Effector memory CD8-positive, alpha-beta T cell (primary cell): ENCODE measurements at places on chromosomes 5 and 9.

DNA sequence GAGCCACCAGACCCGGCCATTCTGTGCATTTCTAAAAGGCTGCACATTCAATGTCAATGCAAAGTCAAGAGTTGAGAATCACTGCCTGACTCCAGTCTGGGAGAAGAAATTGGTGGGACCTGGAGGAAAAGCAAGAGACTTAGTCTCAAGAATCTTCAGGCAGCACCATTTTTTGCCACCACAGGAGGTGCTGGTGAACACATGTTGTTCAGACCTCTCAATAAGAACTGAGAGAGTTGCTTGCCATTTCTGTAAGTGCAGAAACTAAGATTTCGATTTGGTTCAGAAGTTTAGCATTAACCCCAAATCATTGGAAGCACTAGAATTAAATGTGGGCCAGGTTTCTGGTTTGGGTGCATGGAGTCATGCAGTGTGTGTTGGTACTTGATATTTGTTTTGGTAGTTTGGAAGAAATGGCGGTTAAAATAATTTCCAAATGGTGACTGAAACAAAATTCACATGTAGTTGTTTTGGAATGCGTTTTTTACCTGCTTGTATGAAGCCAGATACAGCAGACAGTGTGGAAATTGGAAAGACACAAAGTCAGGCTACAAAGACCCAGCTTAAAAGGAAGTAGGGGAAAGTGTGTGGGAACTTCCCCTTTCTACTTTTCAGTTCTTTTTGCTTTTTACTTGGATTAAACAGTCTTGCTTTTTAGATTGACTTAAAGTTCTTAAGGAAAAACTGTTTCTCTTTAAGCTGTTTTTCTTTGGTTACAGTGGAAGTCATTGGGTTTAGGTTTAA, 20.4 kb downstream of the PDE8B start:
- H3K4me1 ChIP-seq: no peaks in the 10 kb centered on the region
- no peaks in the 10 kb centered on the region for H3K36me3 ChIP-seq
- H3K27me3 ChIP-seq: peaks cover 11% of the 10 kb centered on the region

GRCh38 chr9:113659740-113660139, 196.2 kb downstream of the RGS3 start:
- H3K4me3 ChIP-seq: no peak overlapping the region
- peaks cover 4% of the 10 kb centered on the region for H3K36me3 ChIP-seq
- DNase-seq: no peak
- peaks cover 48% of the 10 kb centered on the region for H3K27me3 ChIP-seq
- peaks cover 7% of the 10 kb centered on the region for H3K4me1 ChIP-seq
- H3K27ac ChIP-seq: no peak overlapping the region

GRCh38 chr5:56490971-56491468, 257.9 kb upstream of the ANKRD55 start:
- H3K4me3 ChIP-seq: no peak overlapping the region
- H3K36me3 ChIP-seq: no peaks in the 10 kb centered on the region
- no peak for DNase-seq
- no peaks in the 10 kb centered on the region for H3K4me1 ChIP-seq
- peaks cover 20% of the 10 kb centered on the region for H3K27me3 ChIP-seq

DNA sequence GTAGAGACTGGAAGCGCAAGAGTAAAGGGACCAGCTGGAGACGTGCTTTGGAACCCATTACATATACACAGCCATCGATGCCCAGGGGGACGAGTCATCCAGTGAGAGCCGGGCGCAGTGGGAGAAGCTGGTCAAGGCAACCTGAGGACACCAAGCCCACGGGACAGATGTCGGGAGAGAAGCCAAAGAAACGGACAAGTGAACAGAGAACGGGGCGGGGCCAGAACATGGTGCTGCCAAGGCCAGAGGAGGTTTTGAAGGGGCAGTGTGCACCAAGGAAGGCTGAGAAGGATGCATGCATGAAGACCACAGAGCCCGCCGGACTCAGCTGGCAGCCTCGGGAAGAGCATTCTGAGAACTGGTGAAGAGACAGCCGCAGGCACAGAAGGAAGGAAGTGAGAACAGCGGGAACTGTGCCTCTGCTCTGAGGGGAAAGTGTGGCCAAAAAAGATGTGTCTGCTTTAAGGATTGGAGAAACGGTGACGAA, 20.3 kb downstream of the CAMSAP1 start:
- no peaks in the 10 kb centered on the region for H3K27me3 ChIP-seq
- H3K4me1 ChIP-seq: peaks cover 65% of the 10 kb centered on the region
- DNase-seq: no peak
- peak overlapping the region; percentile 61 for H3K4me3 ChIP-seq
- peaks cover 11% of the 10 kb centered on the region for H3K36me3 ChIP-seq

- no peak for DNase-seq
- no peaks in the 10 kb centered on the region for H3K4me1 ChIP-seq
- H3K27ac ChIP-seq: no peak overlapping the region
Observed at GRCh38 chr9:138060881-138061280, 183.3 kb downstream of the CACNA1B start.

DNA sequence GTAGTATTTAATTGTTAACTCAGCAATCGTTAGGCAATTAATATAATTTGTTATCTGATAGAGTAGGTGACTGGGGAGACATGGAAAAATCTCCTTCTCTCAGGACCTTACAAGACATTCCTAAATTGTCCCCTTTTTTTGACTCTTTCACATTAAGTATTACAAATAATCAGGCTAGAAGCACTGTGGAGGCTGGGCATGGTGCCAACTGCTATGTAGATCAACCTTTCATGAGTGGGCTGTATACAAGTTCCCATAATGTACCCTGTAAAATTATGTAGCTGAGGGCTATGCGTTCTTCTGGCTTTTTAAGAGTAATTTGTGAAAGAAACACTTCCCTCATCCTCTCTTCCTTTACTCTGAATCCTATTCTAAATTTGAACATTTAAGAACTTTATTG, 140.2 kb downstream of the NFIB start:
- DNase-seq: no peak
- no peak overlapping the region for H3K4me3 ChIP-seq
- H3K36me3 ChIP-seq: no peaks in the 10 kb centered on the region
- no peak overlapping the region for H3K27ac ChIP-seq
- H3K4me1 ChIP-seq: no peaks in the 10 kb centered on the region

DNA sequence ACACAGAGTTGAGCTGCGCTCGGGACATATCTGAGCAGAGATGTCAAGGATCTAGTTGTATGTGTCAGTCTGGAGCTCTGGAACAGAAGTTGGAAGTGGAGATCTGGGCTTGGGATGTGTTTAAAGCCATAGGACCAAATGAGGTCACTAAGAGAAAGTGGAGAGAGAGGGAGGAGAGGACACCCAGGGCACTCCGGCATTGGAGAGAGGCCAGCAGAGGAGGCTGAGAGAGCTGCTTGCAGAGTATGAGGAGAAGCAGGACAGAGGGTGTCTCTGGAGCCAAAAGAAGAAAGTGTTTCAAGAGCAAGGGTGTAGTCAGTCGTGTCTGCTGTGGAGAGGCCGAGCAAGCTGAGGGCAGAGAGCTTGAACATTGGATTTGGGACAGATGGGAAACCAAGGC, 34.7 kb downstream of the ARHGEF37 start:
- peaks cover 7% of the 10 kb centered on the region for H3K27me3 ChIP-seq
- no peak overlapping the region for H3K4me3 ChIP-seq
- no peak for DNase-seq
- H3K36me3 ChIP-seq: no peaks in the 10 kb centered on the region
- H3K27ac ChIP-seq: no peak overlapping the region

- no peaks in the 10 kb centered on the region for H3K36me3 ChIP-seq
- no peaks in the 10 kb centered on the region for H3K4me1 ChIP-seq
- no peak overlapping the region for H3K27ac ChIP-seq
Observed at GRCh38 chr5:143714629-143715028, 97.3 kb upstream of the HMHB1 start.

DNA sequence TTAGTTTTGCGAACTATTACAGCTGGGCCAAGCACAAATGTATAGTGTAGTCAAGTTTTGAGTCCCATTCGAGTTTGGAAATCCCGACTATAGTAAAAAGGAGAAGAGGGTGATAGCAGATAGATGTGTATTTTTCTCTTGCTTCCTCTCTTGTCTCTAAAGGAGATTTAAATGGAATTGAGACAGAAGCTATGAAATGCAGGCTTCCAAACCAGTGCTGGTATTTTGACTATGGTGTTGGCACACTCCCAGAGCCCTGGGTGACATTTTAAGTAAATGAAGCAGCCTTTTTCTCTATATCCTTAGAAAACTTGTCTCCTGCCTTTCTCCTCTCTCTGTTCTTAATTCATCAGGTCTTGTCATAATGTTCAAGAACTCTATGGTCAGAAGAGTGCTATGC, 17.7 kb upstream of the AUH start:
- peaks cover 3% of the 10 kb centered on the region for H3K36me3 ChIP-seq
- H3K27ac ChIP-seq: no peak overlapping the region
- no peak overlapping the region for H3K4me3 ChIP-seq
- no peaks in the 10 kb centered on the region for H3K27me3 ChIP-seq
- peaks cover 8% of the 10 kb centered on the region for H3K4me1 ChIP-seq

GRCh38 chr9:25891527-25891926, 213.3 kb upstream of the TUSC1 start:
- no peaks in the 10 kb centered on the region for H3K4me1 ChIP-seq
- no peak overlapping the region for H3K27ac ChIP-seq
- no peak overlapping the region for H3K4me3 ChIP-seq
- H3K27me3 ChIP-seq: no peaks in the 10 kb centered on the region
- H3K36me3 ChIP-seq: no peaks in the 10 kb centered on the region
- no peak for DNase-seq

- H3K36me3 ChIP-seq: peaks cover 90% of the 10 kb centered on the region
- peak overlapping the region; percentile 93 for H3K27ac ChIP-seq
- no peak for DNase-seq
- peak overlapping the region; percentile 93 for H3K4me3 ChIP-seq
Observed at GRCh38 chr5:177432143-177432838, 5.8 kb downstream of the GRK6 start.

DNA sequence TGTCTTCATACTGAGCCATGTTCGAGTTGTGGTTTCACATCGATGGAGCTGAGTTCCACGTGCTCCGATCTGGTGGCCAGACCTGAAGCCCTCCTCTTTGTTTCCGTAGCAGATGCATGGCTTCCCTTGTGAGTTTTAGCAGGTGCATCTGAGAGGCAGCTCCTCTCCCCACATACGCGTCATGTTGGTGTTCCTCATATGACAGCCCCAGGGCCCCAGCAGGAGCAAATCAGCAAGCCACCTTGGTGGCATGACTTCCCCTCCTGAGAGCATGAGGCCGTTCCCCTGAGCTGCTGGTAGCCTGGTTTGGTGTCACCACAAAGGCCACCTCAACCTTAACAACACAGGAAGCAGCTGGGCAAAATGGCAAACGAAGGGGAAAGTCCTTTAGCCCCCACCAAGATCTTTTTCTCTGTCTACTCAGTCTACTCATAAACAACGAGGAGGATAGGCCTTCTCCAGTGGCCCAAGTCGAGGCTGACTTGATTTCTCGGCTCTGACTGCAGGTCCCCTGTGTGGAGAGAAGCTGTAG, 5.9 kb downstream of the CYFIP2 start:
- H3K36me3 ChIP-seq: peaks cover 45% of the 10 kb centered on the region
- peak; percentile 87 for DNase-seq
- H3K27me3 ChIP-seq: no peaks in the 10 kb centered on the region
- peak overlapping the region; percentile 96 for H3K27ac ChIP-seq
- peak overlapping the region; percentile 84 for H3K4me3 ChIP-seq
- H3K4me1 ChIP-seq: peaks cover 75% of the 10 kb centered on the region

- peaks cover 3% of the 10 kb centered on the region for H3K36me3 ChIP-seq
- no peak overlapping the region for H3K27ac ChIP-seq
- no peak overlapping the region for H3K4me3 ChIP-seq
- no peak for DNase-seq
- H3K27me3 ChIP-seq: peaks cover 50% of the 10 kb centered on the region
Observed at GRCh38 chr5:1647580-1647979, 123.8 kb upstream of the LPCAT1 start.

GRCh38 chr5:67100301-67100700, 96.3 kb downstream of the CD180 start:
- H3K36me3 ChIP-seq: no peaks in the 10 kb centered on the region
- peak overlapping the region; percentile 63 for H3K27ac ChIP-seq
- H3K4me1 ChIP-seq: peaks cover 9% of the 10 kb centered on the region
- H3K27me3 ChIP-seq: peaks cover 11% of the 10 kb centered on the region
- DNase-seq: no peak

- H3K27ac ChIP-seq: peak overlapping the region; percentile 13
- H3K4me3 ChIP-seq: peak overlapping the region; percentile 80
- H3K4me1 ChIP-seq: peaks cover 40% of the 10 kb centered on the region
- no peak for DNase-seq
Observed at GRCh38 chr9:134179595-134179917, 15.2 kb upstream of the RNU6ATAC start.

DNA sequence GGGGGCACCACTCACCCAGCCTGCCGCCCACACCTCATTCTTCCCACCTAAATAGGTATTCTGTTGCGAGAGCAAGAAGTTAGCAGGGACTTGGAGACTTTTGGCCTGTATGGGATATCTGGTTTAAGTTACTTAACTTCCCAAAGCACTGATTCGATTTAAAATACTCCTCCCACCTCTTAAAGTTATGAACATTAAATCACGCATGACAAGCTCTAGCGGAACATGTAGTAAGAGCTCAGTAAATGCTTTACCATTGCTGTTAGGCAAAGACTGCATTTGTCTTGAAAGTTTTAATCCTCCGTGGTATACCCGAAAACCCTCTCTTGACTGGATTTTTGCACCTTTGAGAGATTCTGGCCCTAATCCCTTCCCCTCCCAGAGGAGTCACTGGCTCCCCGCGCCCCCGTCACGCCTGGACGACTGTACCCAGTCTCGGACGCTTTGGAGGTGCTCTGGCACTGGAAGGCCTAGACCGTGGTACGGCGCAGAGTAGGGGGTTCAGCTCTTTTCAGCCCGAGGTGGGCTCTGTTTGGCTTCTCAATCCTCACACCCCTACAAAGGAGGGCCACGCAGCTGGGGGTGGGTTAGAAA, 4.4 kb downstream of the GDNF start:
- peaks cover 75% of the 10 kb centered on the region for H3K27me3 ChIP-seq
- peaks cover 22% of the 10 kb centered on the region for H3K4me1 ChIP-seq
- no peak for DNase-seq

DNA sequence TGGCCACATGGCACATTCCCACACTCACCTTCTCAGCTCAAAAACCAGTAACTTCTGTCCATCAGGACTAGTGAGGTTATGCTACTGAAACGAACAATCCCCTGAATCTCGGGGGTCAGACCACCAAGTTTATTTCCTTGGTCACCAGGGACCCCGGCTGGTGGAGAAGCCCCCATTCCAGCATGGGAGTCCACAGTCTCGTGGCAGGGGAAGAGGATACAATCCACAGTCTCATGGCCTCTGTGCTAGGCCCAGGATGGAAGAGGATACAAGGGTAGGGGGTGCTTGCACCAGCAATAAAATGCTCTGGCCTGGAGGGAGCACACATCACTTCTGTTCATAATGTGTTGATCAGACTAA, 7.4 kb upstream of the CARD19 start:
- DNase-seq: no peak
- no peak overlapping the region for H3K4me3 ChIP-seq
- no peaks in the 10 kb centered on the region for H3K27me3 ChIP-seq
- no peak overlapping the region for H3K27ac ChIP-seq
- H3K4me1 ChIP-seq: peaks cover 16% of the 10 kb centered on the region

GRCh38 chr5:172765766-172766286, 5.2 kb downstream of the DUSP1 start:
- H3K4me3 ChIP-seq: peak overlapping the region; percentile 97
- H3K36me3 ChIP-seq: peaks cover 74% of the 10 kb centered on the region
- H3K27me3 ChIP-seq: no peaks in the 10 kb centered on the region
- peak overlapping the region; percentile 100 for H3K27ac ChIP-seq
- peaks cover 59% of the 10 kb centered on the region for H3K4me1 ChIP-seq
- DNase-seq: peak; percentile 43

- no peak for DNase-seq
- H3K4me3 ChIP-seq: no peak overlapping the region
- H3K27ac ChIP-seq: no peak overlapping the region
- no peaks in the 10 kb centered on the region for H3K27me3 ChIP-seq
Observed at GRCh38 chr5:53946405-53947100, 363.8 kb downstream of the ARL15 start.

GRCh38 chr5:162268694-162269481, 201.3 kb downstream of the GABRG2 start:
- H3K36me3 ChIP-seq: no peaks in the 10 kb centered on the region
- no peaks in the 10 kb centered on the region for H3K4me1 ChIP-seq
- no peaks in the 10 kb centered on the region for H3K27me3 ChIP-seq
- no peak overlapping the region for H3K4me3 ChIP-seq
